Left ventricle myocardium superior (tissue), 1 donor: ENCODE measurements at places on chromosomes 4 and X. TPM values are rescaled to one million over a fixed set of nuclear protein-coding genes. Genes with fewer than 3 reads are reported as not detected.

The TMPRSS11D gene
- not detected for total RNA-seq

GRCh38 chr4:121792966-121793365 is 8.2 kb upstream of the EXOSC9 start:
- DNase-seq: no peak

GRCh38 chr4:146308951-146309350 is 94.6 kb downstream of the REELD1 start:
- no peak for DNase-seq

The CTAG1A gene
- not detected for total RNA-seq

DNA sequence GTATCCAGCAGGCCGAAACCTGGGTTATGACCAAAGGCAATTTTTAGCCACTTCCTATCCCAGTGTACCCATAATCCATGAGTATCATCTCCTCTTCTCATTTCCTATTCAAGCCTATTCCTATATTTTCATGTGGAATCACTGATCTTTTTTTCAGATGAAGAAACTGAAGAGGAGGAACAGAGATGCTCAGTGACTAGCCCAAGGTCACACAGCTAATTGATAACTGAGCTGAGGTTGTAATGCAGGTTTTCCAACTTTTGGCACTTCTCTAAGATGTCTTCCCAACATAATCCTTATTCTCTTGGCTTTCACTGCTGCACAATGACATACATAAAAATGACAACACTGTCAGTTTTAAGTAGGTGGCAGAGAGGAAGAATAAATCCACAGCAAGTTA is 15.3 kb downstream of the GRIA3 start:
- no peak for DNase-seq

DNA sequence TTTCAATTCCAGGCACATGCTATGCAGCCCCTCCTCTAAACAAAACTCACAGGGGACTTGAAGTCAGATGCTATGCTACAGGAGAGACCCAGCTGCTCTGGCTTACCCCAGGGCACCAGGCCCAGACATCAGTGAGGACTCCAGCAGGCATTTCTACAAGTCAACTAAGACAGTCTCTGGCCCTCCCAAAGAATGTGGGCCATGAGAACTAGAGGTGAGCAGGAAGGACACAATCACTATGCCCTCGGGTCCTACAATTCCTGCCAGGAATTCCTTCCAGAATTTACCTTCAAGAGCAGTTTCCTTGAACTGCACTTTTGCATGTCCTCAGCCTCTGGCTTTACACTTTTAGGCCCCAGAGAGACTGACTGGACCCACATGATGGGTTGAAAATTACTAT is 17.4 kb downstream of the TMEM192 start:
- no peak for DNase-seq

The TMEM144 gene
- total RNA-seq: 13.4 TPM

GRCh38 chr4:82430964-82431745 is 765 bp downstream of the ENOPH1 start:
- peak; percentile 40 for DNase-seq

- no peak for DNase-seq
Measured at GRCh38 chrX:110066488-110067225, 63.7 kb downstream of the TMEM164 start.

GRCh38 chr4:105128208-105128607 is 18.5 kb upstream of the TET2 start:
- no peak for DNase-seq

- peak; percentile 24 for DNase-seq
Measured at GRCh38 chr4:2822461-2823300, 21.0 kb upstream of the ADD1 start.

The PNCK gene
- 14.5 TPM for total RNA-seq

- no peak for DNase-seq
Measured at GRCh38 chr4:76305033-76305687, 1.4 kb upstream of the STBD1 start.

The HSD17B13 gene
- total RNA-seq: 0.15 TPM

The ADGRG2 gene
- total RNA-seq: 0.17 TPM

- DNase-seq: no peak
Measured at GRCh38 chrX:121949041-121949760, 901.8 kb downstream of the GLUD2 start.

The JAKMIP1 gene
- not detected for total RNA-seq

The LRAT gene
- total RNA-seq: 0.27 TPM

The C4orf50 gene
- total RNA-seq: 0.02 TPM

- peak; percentile 78 for DNase-seq
Measured at GRCh38 chr4:150209140-150209829, 131.0 kb downstream of the DCLK2 start.

DNA sequence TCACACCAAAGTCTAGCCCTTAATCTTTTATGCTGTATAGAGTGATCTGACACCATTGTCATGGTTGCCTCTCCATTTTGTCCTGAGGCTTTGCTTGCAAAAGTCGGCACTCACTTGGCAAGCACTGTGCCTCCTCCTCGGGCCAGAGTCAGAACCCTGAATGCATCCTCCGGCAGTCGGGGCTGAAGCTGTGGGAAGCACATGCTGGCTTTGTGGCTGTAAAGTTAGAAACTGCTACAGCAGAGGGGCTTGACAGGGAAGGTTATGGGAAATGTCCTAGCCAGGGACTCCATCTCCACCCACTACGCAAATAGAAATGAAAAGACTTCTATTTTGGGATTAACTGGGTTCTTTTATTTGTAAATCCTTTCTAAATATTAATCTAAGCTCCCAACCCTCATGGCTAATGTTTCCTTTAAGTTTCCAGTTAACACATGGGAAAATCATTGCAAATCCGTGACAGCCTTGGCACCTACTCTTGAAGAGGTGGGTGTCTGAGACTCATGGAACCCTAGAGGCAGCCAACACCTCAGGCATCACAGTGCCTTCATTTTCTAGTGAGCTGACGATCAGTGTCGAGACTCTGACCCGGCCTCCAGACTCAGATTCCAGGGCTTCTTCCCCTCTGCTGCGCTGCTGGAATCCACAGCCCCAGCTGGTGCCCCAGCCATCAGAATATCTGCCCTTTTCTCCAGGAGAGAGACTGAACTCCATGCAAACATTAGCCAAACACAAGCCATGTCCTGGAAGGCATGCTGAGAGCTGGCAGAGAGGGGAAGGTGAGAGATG is 7.9 kb upstream of the CLDN24 start:
- no peak for DNase-seq

The FANCB gene
- total RNA-seq: 0.94 TPM

The OTUD5 gene
- total RNA-seq: 18.9 TPM

GRCh38 chr4:98658287-98659105 is at the start of gene TSPAN5:
TSPAN5 (minus strand) TSS chr4:98658611.
- peak; percentile 89 for DNase-seq

The FAM47A gene
- total RNA-seq: not detected

The CLIC2 gene
- total RNA-seq: 13.6 TPM

The TCEAL2 gene
- total RNA-seq: not detected

DNA sequence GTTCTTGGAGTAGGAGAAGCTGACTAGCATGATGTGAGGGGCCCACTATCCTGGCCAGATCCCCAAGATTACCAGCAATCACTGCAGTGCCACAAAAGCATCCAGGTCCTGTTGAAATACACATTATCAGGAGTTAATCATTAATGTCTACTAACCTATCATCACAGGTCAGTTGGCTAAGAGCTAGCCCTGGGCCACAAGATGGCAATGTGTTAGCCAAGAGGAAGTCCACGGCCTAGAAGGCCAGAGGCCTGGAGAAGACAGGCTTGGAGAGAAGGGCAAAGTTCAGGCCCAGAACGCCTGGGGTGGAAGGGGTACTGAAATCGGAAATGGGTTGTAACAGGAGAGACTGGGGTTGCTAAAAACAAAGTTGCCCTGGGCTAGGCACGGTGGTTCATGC is 19.9 kb upstream of the KIAA1210 start:
- DNase-seq: no peak

The HAND2 gene
- 180 TPM for total RNA-seq

DNA sequence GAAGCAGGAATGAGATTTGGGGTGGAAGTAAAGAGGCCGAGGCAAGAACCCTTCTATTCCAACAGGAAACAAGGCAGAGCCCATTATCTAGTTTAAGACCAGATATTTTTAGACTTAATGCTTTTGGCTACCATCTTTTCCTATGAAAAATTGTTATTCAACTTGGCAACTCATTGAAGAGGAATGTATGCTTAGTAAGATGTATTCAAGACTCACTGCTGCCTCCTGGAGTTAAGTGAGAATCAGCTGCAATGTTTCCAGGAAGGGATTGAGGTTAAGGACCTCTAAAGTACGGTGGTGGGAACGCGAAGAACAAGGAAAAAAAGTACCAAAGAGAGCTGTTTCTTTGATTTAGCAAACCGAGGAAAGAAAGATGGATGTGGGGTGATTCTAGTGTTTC is 89.1 kb downstream of the RAPGEF2 start:
- no peak for DNase-seq

GRCh38 chr4:83252782-83253405 is 31.7 kb downstream of the COQ2 start:
- DNase-seq: peak; percentile 32

The KLB gene
- 0.12 TPM for total RNA-seq

The MAOB gene
- 126 TPM for total RNA-seq

GRCh38 chrX:129654652-129655546 is at the start of gene APLN:
APLN (minus strand) TSS chrX:129654956; CDS start chrX:129654630, 326 bp downstream.
- peak; percentile 76 for DNase-seq

GRCh38 chrX:6644411-6644810 is 109.5 kb upstream of the VCX3A start:
- DNase-seq: no peak

GRCh38 chr4:86484241-86484640 is 109.9 kb upstream of the PTPN13 start:
- DNase-seq: no peak

The HSFX4 gene
- total RNA-seq: not detected

The VSIG4 gene
- total RNA-seq: 42.1 TPM

DNA sequence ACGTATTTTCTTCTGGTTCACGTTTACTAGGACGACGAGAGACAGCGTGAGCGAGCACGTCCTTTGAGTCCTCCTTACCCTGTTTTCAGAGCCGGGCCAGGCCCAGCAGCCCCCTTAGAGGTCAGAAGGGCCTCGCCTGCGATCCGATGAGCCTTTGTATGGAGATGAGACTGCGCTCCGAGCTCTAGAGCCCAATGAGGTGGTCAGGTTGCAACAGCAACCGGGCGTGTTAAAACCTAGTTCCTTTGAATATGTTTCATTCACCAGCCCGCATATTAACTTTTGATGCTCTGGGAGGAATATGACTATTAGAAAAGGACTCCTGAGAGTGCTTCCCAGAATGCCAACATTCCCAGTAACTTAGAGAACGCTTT is 55.6 kb upstream of the TADA2B start:
- no peak for DNase-seq

The DRD5 gene
- total RNA-seq: not detected

DNA sequence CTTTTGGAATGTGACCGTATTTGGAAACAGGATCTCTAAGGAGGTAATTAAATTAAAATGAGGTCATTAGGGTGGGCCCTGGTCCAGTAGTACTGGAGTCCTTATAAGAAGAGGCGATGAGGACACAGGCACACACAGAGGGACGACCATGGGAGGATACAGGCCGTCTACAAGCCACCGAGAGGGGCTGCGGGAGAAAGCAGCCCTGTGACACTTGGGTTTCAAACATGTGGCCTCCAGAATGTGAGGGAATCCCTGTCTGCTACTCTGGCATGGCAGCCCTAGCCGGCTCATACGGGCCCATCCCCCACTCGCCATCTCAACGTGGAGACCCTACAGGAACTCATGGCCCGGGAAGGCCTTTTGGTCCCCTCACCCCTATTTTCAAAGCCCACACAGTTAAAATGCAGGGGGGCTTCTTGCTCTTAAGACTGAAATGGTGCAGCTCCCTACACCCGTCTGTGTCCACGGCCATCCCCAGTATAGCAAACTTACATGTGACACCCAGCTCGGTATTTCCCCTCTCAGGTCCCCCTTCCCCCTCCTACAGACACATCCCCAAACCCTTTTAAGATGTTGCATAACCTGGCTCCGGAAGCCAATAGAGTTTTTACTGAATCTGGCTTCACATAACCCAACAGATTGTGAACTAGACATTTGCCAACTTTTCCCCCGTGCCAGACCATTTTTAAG is 124.1 kb upstream of the TBL1X start:
- peak; percentile 37 for DNase-seq
